ENCODE measurements at places on chromosomes 7 and 10.

GRCh38 chr7:20399521-20399920 lies 68.8 kb downstream of the ITGB8 start:
- DNase-seq, result no peak

DNA sequence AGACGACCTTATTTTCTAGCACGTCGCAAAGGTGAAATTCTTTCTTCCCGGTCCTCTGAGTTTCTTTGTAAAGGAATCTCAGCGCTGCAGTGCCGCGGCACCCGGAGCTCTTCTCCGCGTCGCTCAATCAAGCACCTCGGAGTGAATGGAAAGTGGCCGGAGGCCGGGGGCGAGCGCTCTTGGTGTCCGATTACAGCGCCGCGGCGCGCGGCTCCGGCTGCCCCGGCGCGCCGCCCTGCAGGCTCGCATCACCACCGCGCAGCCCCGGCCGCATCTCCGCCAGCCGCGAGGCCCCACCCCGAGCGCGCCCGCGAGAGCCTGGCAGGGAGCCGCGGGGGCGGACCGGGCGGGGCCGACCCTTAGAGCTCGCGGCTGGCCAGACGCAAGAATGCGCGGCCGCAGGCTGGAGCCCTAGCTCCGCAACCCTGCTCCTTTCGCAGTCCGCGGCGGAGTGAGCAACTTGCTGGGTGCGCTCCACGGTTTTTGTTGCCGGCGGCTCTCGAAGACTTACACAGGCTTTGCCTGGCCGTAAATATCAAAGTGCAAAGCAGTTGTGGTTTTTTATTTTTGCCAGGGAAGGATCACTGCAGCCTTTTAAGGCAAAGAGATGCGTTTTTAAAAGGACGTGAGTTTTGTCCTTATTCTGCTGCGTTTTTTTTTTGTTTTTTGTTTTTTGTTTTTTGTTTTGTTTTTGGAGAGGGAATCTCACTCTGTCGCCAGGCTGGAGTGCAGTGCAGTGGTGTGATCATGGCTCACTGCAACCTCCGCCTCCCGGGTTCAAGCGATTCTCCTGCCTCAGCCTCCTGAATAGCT lies at the start of gene SEMA3C:
TSS of gene SEMA3C (minus strand) at position 143 of the 813 bp plus-strand sequence. CDS start 2,270 bp downstream, outside the sequence.
- DNase-seq, result no peak

DNA sequence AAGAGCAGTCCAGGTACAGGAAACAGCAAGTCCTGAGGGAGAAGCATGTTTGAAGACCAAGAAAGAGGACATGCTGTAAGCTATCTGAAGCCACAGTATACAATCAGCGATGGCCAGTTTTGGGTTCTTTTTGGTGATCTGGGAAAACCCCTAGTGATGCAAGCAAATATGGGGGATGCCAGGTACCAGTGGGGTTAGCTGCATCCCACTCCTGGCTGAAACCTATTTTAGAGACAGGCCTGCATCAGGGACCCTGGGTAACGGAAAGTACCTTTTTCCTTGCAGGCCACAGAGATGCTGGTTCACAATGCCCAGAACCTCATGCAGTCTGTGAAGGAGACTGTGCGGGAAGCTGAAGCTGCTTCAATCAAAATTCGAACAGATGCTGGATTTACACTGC lies 32.9 kb downstream of the AP3M1 start:
- no peak for DNase-seq

- no peak for DNase-seq
Measured at GRCh38 chr10:84225427-84226173, at the start of gene LRIT2. LRIT2 (minus strand) TSS chr10:84225544; CDS start chr10:84225520, 24 bp downstream.

GRCh38 chr7:134750083-134751062 lies 29.1 kb upstream of the CALD1 start:
- peak; percentile 48 for DNase-seq

- DNase-seq, result no peak
Measured at GRCh38 chr7:90749262-90749661, 153.1 kb downstream of the CDK14 start.

GRCh38 chr10:127386606-127387327 lies 162.3 kb upstream of the NPS start:
- no peak for DNase-seq

DNA sequence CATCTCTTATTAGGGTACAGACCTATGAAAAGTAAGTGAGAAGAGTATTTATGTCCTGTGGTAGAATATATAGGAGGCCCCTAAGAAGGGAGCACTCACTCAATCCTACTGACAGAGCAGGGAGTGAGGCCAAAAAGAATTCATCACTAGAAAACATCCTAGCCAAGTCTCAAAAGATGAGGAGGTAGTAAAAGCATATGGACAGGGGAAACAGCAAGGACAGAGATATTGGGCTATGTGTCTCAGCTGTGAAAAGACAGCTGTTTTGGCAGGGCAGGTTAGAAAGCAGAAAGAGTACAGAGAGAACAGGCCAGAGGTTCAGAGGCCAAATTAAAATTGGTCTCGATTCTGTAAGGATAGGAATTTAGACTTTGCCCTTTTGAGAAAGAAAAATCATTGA lies 548.3 kb upstream of the ANKRD30A start:
- no peak for DNase-seq

DNA sequence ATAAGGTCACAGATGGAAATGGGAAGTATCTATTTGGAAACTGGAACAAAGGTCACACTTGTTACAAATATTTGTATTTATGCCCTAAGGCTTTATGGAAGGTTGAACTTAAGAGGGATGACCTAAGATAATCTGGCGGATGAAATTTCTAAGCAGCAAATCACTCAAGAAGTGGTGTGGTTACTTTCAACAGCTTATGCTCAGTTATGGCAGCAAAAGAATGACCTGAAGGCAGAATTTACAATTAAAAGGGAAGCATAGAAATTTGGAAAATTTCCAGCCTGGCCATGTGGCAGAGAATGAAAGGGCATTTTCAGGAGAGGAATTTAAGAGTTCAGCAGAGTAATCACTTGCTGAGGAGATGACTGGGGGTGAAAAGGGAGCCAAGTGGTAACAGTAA lies 95.8 kb upstream of the TNS3 start:
- no peak for DNase-seq

GRCh38 chr10:126143117-126143516 lies 245.2 kb downstream of the ADAM12 start:
- no peak for DNase-seq

GRCh38 chr7:48389977-48390376 lies 218.7 kb downstream of the ABCA13 start:
- no peak for DNase-seq

GRCh38 chr10:129520440-129521080 lies 53.5 kb downstream of the MGMT start:
- DNase-seq, result no peak

DNA sequence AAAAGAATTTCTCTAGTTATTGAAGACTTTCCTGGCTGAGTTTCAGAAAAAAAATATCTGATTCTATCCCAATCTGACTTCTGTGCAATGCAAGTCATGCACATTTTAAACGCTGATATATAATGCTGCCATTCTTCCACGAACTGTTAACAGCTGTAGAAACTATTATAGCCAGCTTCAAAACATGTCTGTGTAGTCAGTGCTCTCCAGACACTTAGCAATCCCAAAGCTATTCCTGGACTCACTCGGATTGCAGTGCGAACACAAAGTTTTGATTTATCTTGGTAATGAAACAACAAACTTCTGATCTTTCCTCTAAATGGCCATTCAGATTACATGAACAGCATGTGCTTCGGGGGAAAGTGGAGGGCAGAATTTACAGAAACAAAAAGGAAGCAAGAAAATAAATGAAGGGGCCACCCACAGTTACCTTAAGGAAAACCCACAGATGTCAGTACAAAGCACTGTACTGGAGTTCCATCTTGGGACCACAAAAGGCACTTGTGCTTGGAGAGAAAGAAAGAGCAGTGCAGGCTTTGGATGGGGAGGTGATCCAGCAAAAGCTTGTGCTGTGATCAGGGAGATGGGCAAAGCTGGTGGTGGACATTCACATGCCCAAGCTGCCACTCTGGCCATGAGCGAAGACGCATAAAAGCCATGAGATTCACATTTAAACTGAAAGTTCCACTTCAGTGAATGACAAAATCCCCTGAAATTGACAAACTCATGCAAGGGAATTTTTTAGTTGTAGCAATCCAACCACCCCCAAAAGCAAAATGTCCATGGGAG lies 32.1 kb upstream of the ADO start:
- no peak for DNase-seq

DNA sequence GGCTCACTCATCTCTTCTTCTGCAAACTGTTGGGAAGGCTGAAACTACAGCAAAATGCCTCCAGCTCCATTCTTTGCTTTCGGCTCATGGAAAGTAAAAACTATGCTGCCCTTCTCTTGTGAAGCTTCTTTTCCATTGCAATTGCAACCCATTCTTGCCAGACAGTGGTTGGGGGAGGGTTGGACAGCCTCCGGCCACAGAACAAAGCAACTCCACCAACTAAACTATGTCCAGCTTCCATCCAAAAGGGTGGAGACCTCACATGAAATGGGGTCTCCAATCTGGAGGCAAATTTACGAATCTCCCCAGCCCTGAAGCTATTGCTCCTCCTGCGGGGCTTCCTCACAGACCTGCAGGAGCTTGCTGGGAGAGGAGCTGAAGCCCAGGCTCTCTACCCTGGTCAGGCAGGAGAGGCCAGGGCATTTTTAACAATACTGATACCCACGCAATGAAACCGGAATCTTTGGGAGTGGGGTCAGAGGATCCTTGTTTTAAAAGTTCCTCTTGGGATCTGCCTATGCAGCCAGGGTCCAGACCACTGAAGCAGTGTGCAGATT lies 549 bp downstream of the GPNMB start:
- DNase-seq, result no peak

DNA sequence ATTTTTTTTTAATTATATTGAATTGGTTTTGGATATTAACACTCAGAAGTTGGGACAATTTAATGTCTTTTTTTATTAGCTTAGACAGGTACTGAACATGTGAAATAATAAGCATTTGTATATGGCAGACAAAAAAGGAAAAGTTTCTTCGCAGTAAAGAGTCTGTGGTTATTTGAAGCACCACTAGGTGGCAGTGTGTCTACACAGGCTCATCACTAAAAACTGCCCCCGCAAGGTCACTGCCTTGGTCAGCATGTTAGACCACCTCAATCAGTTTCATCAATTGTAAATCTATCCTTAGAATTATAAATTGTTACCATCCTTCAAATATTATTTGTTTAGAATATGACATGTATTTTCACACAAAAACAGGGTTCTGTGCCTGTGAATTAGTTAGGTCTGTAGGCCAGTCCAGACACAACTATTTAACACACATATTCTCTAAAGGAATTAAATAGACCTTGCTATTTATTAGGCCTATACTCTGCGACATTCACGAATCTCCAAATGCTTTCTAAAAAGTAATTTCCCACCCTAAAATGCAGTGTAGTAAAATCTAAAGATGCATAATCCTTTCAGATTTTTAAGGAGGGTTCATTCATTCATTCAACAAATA lies 17.0 kb downstream of the PNLIPRP3 start:
- DNase-seq, result no peak

DNA sequence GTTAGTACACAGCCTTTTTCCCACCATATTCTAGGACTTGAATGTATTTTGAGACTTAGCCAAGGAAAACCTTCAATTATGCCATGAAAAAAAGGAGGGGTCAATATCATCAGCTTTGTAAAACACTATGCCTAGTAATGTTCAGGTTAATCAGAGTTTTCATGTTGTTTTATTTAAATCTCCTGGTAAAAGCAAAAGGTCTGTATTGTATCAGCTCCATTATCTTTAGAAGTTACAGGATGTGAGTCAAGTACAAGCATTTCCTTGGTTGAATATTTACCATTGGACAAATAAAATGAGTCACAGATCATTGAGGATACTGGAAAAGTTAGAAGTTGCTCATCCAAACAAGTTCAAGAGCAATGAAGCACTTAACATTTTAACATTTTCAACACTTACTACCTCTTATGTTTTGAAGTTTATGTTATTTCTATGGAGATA lies 89.9 kb upstream of the CAPZA2 start:
- DNase-seq, result no peak

GRCh38 chr7:138025215-138026186 lies 23.6 kb upstream of the CREB3L2 start:
- DNase-seq, result no peak

DNA sequence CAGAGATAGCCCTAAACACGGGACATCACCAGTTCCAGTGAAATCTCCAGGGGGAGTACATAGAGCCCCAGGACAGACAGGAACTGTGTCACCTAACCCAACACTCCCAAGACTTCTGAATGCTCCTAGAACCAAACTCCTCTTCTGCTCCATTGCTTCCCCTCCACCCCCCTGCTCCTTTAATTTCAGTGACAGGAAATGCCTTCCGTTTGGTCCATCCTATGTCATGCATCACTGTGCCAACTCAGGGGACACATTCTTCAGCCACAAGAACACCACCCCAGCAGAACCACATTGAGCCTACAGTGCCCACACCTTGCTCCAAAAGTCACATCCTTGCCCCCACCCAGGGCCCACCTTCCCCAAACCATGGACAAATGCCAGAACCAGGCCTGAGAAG lies 100.5 kb downstream of the KCNMA1 start:
- DNase-seq, result no peak

DNA sequence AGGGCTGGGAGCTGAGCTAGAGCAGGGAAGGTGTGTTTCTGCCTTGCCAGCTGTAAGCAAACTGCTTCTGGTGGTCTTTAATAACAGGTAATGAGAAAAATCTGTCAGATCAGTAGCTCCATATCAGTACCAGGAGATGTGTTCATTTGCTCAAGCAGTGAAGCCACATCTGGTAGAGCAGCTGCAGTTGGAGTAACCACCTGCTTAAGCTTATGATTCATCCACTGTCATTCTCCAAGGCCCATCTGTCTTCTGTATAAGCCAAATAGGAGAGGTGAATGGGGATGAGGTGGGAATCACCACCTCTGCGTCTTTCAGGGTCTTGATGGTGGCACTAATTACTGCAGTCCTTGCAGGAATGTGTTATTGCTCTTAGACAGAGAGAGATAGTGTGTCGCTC lies 18.4 kb upstream of the COBL start:
- DNase-seq, result no peak

DNA sequence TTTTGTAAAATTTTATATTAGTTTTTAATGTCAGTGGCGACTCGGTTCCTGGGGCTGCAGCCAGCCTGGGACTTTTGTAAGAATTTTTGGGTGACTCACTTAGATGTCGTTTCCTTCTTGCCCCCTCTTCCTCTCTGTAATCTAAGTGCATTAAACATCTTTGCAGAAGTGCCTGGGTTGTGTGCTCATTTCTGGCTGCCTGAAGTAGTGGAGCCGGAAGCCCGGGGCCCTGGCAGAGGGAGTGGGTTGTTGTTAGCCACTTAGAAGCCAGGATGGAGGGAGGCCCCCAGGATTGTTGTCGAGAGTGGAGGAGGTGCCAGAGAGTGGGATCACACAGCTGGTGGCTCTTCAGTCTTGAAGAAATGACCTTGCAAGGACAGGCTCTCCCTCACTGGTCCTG lies 11.0 kb upstream of the TRIM8 start:
- no peak for DNase-seq

GRCh38 chr10:86520871-86521677 lies 518 bp downstream of the WAPL start:
- no peak for DNase-seq

- DNase-seq, result no peak
Measured at GRCh38 chr7:100983451-100984187, 14.3 kb downstream of the MUC12 start.

- DNase-seq, result no peak
Measured at GRCh38 chr10:78859769-78860168, 209.0 kb upstream of the ZMIZ1 start.

DNA sequence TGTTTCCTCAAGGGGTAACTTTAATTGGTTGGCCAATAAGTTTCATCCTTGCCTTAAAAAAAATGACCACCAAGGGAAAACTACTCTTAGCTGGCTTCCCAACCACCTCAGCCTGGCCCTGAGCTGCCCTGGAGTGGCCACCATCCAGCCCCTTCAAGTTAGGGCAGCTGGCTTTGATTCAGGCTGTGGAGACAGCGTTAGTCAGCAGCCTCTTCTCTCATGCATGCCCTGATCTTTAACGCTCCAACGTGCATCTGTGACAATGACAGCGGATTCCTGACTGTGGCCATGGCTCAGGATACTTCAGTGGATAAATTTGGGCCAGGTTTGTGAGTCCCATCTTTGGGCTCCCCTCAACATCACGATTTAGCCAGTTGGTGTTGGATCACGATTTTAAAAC lies 111.6 kb downstream of the RBM20 start:
- no peak for DNase-seq
